ENCODE measurements at places on chromosomes 12 and 14.

GRCh38 chr14:99261912-99262787, 9.8 kb downstream of the BCL11B start:
- DNase-seq, result no peak
- H3K36me3 ChIP-seq, result no peaks in the 10 kb centered on the region
- peaks cover 8% of the 10 kb centered on the region for H3K27me3 ChIP-seq
- H3K4me1 ChIP-seq, result no peaks in the 10 kb centered on the region

DNA sequence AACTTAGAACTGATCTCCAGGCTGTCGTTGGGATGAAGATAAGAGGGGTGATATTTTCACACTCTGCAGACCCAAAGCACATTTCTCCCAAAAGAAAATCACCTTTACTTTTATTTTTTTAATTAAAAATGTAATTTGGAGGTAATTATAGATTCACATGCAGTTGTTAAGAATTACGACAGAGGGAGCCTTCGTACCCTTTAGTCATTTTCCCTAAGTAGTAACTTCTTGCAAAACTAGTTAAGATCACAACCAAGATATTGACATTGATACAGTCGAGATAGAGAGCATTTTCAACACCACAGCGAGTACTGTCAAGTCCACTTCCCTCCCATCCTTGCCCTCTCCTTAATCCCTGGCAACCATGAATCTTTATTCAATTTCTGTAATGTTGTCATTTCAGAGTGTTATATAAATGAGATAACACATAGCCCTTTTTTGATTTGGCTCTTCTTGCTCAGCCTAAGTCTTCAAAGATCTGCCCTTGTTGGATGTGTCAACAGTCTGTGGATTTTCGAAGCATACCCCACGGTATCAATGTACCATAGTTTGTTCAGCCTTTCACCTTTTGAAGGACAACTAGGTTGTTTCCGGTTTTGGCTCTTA, 39.6 kb downstream of the DNAH10 start:
- no peaks in the 10 kb centered on the region for H3K36me3 ChIP-seq
- no peak overlapping the region for H3K4me3 ChIP-seq
- H3K4me1 ChIP-seq, result no peaks in the 10 kb centered on the region
- no peak overlapping the region for H3K27ac ChIP-seq

- no peaks in the 10 kb centered on the region for H3K27me3 ChIP-seq
- H3K27ac ChIP-seq, result no peak overlapping the region
- H3K4me1 ChIP-seq, result no peaks in the 10 kb centered on the region
- H3K36me3 ChIP-seq, result no peaks in the 10 kb centered on the region
Measured at GRCh38 chr12:22255097-22255496, 79.4 kb downstream of the ST8SIA1 start.

DNA sequence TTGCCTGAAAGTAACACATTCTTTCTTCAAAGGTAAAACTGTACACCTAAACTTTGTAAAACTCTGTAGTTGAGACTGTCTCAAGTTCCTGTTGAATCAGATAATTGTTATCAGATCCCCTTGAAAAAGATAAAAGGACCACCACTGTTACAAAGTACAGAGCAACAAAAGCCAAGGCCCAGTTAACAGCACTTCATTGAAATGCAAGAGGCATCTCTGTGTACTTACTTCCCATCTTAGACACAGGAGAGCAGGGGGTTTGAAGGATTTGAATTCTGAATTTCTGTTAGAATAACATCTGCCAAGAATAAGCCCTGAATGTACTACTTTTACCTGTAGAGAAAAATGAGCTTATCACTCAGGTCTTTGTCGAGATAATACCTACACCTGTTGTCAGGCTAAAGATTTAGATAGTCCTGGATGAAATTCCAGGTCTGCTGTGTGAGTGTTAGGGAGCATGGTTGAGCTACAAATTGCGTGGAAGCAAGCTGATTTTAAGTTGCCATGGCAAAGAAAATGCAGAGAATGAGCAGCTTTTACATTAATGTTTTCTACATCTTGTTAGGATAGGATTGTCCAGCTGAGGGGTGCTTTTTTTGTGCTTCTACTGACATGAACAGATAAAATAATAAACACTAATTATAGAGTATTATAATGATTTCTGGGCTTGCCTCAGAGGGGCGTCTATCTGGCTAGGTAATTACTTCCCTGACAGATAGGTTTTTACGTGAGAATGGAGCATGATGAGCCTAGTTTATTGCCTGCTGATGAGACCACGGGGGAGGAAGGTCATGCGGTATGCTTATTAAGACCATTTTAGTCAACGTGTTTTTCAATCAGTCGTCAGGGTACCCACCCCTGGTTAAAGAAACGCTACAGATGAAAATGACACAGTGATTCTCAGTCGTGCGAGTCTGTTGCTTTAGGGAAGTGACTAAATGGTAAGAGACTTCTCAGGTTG, 309.2 kb downstream of the PAWR start:
- H3K27me3 ChIP-seq, result no peaks in the 10 kb centered on the region
- H3K4me1 ChIP-seq, result no peaks in the 10 kb centered on the region
- no peaks in the 10 kb centered on the region for H3K36me3 ChIP-seq
- H3K4me3 ChIP-seq, result no peak overlapping the region
- no peak for DNase-seq

GRCh38 chr12:63068857-63069442, 82.1 kb downstream of the AVPR1A start:
- H3K27ac ChIP-seq, result no peak overlapping the region
- no peak overlapping the region for H3K4me3 ChIP-seq
- no peaks in the 10 kb centered on the region for H3K36me3 ChIP-seq
- no peak for DNase-seq
- H3K27me3 ChIP-seq, result no peaks in the 10 kb centered on the region
- no peaks in the 10 kb centered on the region for H3K4me1 ChIP-seq

DNA sequence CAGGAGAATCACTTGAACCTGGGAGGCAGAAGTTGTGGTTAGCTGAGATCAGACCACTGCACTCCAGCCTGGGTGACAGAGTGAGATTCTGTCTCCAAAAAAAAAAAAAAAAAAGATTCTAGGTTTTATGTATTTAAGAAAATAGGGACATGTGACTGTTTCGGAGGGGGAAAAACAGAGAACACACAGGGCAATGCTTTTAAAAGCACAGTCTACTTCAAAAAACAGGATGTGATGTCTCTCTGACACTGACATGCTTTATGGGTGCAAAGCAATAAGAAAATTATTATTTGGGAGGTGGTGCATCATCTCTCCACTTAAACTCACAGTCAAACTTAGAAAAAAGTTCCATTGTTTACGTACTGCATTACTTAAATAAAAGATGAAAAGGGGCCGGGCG, 28.7 kb downstream of the CLIP1 start:
- no peaks in the 10 kb centered on the region for H3K36me3 ChIP-seq
- H3K27me3 ChIP-seq, result no peaks in the 10 kb centered on the region
- no peak for DNase-seq
- H3K27ac ChIP-seq, result no peak overlapping the region
- no peak overlapping the region for H3K4me3 ChIP-seq
- H3K4me1 ChIP-seq, result peaks cover 5% of the 10 kb centered on the region

DNA sequence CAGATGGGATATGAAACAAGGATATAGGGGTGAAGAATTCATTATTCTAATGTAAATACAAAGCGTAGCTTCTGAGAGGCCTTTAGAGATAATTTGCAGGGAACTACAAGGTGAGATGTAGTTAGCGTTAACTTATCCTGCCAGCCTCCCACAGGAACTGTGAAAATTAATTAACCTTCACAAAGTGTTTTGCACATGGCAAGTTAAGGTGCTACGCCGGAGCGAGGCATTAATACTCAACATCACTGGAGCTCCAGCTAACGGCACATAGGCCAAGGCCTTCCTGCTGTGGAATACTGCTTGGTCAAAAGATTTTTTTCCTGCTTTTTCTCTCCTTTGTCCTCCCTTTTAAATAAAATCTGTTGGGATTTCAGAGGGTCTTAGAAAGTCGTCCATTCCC, 86.5 kb downstream of the CRACR2A start:
- peaks cover 11% of the 10 kb centered on the region for H3K4me1 ChIP-seq
- H3K4me3 ChIP-seq, result no peak overlapping the region
- DNase-seq, result no peak
- no peaks in the 10 kb centered on the region for H3K36me3 ChIP-seq
- no peaks in the 10 kb centered on the region for H3K27me3 ChIP-seq

DNA sequence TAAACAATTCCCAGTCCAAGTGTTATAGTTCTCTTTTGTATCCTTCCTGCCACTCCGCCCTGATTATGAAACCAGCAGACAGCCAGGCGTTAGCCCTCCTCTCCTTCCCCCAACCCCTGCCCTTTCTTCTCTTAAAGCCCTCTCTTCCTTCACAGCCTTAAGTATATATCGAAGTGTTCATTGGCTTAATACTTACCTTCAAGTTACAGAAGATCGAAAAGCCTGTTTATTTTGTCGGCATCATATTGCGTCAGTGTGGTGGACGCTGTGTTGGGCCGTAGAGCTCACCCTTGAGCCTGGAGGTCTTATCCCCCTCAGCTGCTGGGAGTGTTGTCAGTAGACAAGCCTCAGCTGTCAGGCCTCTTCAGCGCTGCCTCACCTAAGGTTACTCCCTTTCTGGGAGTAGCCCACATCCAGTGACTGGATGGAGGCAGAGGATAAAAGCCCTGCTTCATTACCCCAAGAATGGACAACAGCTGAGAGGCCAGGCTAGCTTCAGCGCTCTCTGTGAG, 36.2 kb downstream of the CMAS start:
- no peak for DNase-seq
- H3K36me3 ChIP-seq, result no peaks in the 10 kb centered on the region
- H3K4me3 ChIP-seq, result no peak overlapping the region
- no peak overlapping the region for H3K27ac ChIP-seq
- H3K27me3 ChIP-seq, result no peaks in the 10 kb centered on the region

GRCh38 chr12:79883216-79883615, 51.7 kb downstream of the PPP1R12A start:
- no peak overlapping the region for H3K4me3 ChIP-seq
- no peaks in the 10 kb centered on the region for H3K27me3 ChIP-seq
- no peaks in the 10 kb centered on the region for H3K36me3 ChIP-seq
- DNase-seq, result no peak
- no peak overlapping the region for H3K27ac ChIP-seq
- H3K4me1 ChIP-seq, result peaks cover 9% of the 10 kb centered on the region

- H3K36me3 ChIP-seq, result no peaks in the 10 kb centered on the region
- DNase-seq, result no peak
- peaks cover under 1% of the 10 kb centered on the region for H3K4me1 ChIP-seq
- H3K27ac ChIP-seq, result no peak overlapping the region
- no peak overlapping the region for H3K4me3 ChIP-seq
Measured at GRCh38 chr12:21756699-21757098, 17.8 kb downstream of the KCNJ8 start.

DNA sequence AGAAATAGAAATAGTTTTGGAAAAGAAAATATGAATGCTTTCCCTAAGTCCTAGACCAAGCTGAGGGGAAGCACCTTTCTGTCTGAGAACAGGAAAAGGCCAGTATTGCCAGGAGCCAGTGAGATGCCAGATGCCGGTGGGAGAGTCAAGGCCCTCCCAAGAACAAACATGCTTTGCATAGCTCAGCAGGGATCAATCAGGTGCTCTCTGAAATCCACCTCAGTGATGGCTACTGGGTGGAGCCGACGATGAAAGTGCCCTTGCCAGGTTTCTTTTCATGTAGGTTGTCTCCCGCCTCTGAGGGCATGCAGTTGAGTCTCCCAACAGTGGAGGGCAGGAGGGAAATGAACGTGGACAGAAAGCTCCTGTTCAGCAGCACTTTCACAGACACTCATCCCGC, 28.3 kb downstream of the DEGS2 start:
- H3K36me3 ChIP-seq, result no peaks in the 10 kb centered on the region
- peaks cover 14% of the 10 kb centered on the region for H3K4me1 ChIP-seq
- DNase-seq, result no peak
- no peaks in the 10 kb centered on the region for H3K27me3 ChIP-seq
- no peak overlapping the region for H3K4me3 ChIP-seq

DNA sequence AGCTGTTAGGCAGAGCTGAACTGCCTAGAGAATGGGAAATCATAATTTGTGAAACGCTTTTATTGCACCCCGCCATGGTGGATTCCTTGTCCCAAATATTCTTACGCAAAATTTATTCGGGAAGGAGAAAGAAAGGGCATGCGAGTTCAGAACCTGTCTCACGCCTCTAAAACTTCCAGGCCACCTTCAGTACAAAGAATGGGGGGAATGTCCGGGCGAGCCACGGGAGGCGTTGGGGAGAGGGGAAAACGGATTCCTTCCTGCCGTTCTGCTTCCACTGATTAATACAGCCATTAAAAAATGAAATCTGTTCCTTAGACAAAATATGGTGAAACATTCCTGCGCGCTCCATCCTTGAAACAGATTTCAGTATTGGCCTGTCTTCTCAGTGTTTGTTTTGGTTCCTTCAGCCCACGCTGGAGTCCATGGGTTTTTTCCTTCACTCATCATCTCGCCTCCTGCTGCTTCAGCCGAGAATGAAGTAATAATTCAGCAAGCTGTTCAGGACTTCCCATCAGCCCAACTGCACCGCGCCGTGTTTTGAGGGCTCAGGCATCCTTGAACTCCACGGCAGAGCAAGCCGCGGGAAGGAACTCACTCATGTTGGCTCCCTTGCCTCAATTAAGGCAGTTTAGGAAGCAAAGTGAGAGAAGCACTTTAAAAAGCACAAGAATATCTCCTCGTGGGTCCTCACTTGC, 47.7 kb upstream of the CDKN3 start:
- no peaks in the 10 kb centered on the region for H3K36me3 ChIP-seq

- peak; percentile 84 for DNase-seq
- peaks cover 60% of the 10 kb centered on the region for H3K4me1 ChIP-seq
- H3K27ac ChIP-seq, result peak overlapping the region; percentile 86
- H3K36me3 ChIP-seq, result no peaks in the 10 kb centered on the region
- H3K27me3 ChIP-seq, result no peaks in the 10 kb centered on the region
Measured at GRCh38 chr12:123050331-123050831, 69.9 kb downstream of the ARL6IP4 start.

DNA sequence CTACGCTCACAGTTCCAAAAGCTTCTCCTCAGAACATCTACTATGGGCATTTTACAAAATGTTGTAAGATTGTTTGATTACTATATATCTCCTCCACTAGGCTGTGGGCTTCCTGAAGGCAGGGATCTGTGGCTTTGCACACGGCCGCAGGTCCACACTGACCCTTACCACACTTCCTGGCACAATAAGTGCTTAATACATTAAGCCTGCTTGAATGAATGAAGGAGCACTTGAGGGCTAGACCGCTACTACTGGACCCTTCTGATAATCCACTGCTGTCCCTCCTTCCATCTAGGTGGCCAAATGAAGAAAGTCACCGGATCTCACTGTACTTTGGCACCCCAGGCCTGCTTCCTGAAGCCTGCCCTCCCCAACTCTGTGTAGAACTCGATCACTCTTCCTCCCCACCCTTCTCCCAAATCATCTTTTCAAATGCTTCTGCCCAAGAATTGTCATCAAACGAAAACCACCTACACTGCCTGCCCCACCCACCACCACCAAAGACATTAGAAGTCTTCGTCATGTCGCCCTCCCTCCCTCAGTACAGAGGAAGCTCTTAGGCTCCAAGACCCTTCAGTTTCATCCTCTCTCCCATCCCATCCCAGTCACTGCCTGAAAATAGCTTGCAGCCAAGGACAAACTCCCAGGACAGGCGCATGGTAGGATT, 596 bp upstream of the ZBTB39 start:
- peak overlapping the region; percentile 85 for H3K4me3 ChIP-seq
- H3K27me3 ChIP-seq, result no peaks in the 10 kb centered on the region
- DNase-seq, result no peak
- H3K36me3 ChIP-seq, result peaks cover 6% of the 10 kb centered on the region

- no peaks in the 10 kb centered on the region for H3K27me3 ChIP-seq
- no peak overlapping the region for H3K4me3 ChIP-seq
- peaks cover 3% of the 10 kb centered on the region for H3K4me1 ChIP-seq
- H3K27ac ChIP-seq, result no peak overlapping the region
- no peak for DNase-seq
- no peaks in the 10 kb centered on the region for H3K36me3 ChIP-seq
Measured at GRCh38 chr12:54879150-54879549, 24.8 kb downstream of the MUCL1 start.
